ENCODE measurements at places on chromosomes 1 and 21.

- no peak for DNase-seq
These were observed 42.4 kb upstream of the C1orf198 start for GRCh38 chr1:230910755-230911117.

DNA sequence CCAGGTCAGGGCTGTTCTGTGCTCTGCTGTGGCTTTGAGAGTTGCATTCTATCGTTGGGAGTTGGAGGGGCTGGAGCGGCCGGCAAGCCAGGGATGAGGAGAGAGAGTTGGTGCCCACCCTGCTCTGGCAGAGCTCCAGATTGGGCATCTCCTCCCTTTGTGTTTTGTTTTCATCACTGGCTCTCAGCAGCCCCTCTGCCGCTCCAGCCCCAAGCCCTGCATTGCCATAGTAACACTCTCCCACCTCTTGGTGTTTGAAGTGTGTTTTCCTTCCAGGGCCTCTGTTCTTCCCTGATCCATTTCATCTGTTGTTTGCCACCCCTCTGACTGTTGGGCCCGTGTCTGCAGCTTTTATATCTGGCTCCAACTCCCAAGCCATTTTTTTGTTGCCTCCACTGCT lies 152.7 kb downstream of the URB2 start:
- no peak for DNase-seq

DNA sequence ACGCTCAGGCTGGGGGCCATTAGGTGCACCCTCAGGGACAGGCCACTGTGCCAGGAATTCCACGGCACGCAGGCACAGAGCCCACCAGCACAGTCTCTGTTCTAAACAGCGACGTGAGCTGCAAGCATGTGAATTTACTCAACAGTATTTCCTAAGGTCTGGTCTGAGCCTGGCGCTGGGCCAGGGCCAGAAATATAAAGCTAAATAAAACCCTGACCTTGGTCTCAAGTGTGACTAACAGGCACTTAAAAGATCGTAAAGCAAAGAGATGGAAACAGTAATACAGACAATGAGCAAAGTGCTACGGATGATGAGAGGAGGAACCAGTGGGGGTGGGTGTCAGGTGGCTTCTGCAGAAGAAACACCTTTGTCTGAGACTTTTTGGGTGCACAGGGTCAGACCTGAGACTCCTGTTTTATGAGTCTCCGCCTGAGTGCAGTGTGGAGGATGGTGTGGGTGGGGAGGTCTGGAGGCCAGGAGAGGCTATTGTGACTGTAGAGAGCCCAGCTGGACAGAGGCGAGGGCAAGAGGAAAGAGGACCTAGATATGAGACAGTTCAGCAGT lies 53.4 kb upstream of the EDN2 start:
- no peak for DNase-seq

GRCh38 chr1:43382027-43382779 lies 7.4 kb downstream of the MED8 start:
- DNase-seq = peak; percentile 52

GRCh38 chr21:15135867-15136629 lies 71.2 kb upstream of the NRIP1 start:
- no peak for DNase-seq

DNA sequence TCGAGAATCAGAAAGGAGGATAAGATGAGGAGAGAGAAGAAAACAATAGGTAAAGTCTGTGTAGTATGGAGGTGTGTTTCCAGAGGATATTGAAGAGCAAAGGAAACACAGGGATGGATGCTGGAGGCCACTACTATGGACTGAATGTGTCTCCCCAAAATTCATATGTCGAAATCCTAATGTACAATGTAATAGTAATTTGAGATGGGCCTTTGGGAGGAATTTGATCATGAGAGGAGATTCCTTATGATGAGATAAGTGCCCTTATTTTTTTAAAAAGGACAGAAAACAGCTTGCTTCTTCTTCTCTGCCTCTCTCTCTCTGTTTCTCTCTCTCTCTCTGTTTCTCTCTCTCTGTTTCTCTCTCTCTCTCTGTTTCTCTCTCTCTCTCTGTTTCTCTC lies 602.2 kb upstream of the ADAMTS5 start:
- no peak for DNase-seq

DNA sequence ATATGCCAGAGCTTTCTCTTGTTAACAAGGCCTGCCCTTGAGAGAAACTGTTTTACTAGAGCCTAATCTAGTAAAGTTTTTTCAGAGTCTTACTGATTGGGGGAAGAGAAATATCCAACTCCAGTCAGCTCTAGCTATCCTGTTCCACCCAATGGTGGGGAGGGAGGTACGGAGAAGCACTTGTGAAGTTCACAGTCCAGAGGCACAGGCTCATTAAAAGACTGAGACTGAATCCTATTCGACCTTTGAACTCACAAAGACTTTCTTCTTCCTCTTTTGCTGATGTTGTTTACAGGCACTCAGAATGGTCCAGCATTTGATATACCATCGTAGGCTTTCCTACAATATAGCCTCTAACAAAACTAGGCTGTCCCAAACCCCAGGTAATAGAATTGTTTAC lies 15.5 kb upstream of the SFT2D2 start:
- DNase-seq = no peak

DNA sequence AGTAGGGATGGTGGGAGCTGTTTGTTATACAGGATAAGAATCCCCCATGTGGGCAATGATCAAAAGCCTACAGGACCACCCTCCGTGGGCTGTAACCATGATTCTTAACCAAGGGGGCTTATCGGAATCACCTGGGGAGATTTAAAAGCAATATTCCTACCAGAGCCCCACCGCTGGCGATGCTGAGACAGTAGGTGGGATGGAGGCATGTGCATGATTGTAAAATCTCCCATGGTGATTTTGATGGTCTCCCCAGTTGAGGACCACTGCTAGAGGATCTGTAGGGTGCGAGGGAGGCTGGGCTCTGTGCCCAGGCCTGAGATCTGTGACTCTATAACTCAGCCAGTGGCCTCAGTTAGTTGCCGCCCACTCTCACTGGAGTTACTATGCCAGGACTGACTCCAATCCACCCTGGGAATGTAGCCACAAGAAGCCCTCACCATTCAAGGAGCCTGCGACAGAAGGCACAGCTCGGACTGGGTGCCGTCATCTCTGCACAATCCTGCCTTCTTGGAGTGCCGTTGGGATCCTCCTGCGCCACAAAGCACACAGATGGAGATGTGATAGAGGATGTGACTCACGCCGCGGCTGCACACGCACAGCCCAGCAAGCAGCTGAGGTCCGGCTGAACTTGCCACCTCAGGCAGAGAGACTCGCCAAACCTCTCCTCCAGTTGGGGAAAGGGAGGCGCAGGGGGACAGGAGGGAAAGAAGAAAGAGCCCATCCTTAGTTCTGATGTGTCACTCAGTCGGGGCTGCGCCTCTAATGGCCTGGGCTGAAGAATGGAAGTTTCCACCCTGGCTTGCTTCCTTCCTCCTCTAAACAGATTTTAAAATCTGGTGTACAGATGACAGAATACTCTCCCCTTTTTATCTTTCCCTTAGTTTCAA lies 26.5 kb downstream of the AKNAD1 start:
- peak; percentile 18 for DNase-seq

- DNase-seq = no peak
These were observed 48.9 kb upstream of the DIP2A start for GRCh38 chr21:46409641-46410406.

- DNase-seq = no peak
These were observed 22.5 kb downstream of the DPH5 start for GRCh38 chr1:101003012-101003650.

- no peak for DNase-seq
These were observed 43.1 kb upstream of the IGSF21 start for GRCh38 chr1:18064534-18064933.

- DNase-seq = no peak
These were observed 53.2 kb upstream of the CFAP126 start for GRCh38 chr1:161420763-161421455.

DNA sequence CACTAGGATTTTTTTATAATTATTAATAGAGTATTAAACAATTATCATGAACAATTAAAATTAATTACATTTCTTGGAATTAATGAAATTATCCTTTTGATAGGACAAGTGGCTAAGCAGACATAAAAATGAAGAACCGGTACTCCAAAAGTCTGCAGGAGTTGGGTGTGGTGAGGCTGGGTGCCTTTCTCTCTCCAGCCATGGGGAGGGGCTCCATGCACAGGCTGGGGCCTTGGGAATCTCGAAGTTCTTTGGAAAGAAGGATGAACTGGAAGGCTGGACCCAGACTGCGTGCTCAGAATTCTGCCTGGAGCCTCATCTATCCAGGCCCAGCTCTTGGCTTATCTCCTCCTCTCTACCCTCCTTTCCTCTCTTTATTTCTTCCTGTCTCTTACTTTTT lies 94.1 kb downstream of the ACTL8 start:
- DNase-seq = no peak

DNA sequence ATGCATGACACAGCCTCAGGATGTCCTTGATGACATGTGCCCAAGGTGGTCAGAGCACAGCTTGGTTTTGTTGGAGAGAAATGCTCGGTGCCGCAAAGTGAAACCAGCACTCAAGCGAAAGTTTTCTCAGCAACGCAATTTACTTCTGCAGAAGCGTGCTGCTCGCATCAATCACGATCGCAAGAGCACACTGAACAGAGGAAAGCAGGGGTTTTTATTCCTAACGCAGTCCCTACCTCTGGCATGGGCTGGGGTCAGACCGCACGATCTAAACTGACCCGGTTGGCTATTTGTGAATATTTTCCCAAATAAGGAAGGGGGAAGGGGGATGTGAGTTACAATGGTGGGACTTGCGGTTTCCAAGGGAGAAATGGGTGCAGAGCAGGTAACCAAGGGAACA lies 809 bp upstream of the ZNF669 start:
- DNase-seq = no peak

DNA sequence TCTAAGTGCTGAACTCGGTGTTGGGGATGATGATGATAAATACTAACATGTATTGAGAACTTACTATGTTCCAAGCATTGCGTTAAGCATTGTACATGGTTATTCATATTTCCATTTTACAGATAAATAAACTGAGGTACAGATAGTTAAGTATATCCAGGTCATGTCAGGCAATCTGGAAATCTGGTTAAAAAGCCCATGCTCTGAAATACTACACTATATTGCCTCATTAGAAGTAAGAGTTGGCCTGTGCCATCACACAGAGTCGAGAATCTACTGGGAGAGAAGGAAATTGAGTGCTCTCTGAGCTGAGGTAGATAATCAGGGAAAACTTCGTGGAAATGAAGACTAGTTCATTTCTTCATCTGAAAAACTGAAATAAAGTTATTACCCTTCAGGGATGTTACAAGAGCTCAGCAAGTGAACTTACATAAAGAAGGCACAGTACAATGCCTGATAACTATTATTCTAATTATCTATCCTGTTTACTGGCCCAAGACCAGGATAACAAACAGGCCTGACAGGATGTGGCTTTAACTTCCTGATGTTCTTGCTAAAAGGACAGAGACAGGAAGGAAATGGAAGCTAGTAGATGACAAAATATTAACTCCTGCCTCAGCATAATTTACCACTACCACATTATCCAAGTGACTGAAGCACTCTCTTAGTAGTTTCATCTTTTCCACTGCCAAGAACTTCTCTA lies 85.6 kb downstream of the EPS15 start:
- no peak for DNase-seq

- DNase-seq = no peak
These were observed 37.6 kb upstream of the BTG3 start for GRCh38 chr21:17650292-17650691.

GRCh38 chr21:32096411-32096810 lies 182.4 kb downstream of the MIS18A start:
- DNase-seq = no peak

GRCh38 chr1:112231331-112231730 lies 164.7 kb upstream of the CTTNBP2NL start:
- DNase-seq = no peak

DNA sequence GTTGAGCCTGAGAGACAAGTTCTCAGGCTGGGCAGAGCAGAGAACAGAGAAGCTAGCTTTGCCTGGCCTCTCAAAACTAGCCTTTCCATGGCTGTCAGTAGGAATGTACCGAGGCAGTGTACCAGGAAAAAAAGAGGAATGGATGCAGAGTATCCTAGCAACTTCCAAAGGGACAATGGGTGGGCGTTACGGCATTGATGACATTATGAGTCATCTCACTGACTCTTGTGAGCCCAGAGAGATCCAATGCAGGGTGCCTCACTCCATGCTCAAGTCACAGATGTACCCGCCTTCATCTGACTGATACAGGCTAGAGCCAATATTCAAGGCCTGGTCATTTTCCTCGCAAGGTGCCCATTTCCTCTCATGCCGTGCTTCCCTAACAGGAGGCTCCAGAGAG lies 51.4 kb upstream of the C8B start:
- DNase-seq = no peak

DNA sequence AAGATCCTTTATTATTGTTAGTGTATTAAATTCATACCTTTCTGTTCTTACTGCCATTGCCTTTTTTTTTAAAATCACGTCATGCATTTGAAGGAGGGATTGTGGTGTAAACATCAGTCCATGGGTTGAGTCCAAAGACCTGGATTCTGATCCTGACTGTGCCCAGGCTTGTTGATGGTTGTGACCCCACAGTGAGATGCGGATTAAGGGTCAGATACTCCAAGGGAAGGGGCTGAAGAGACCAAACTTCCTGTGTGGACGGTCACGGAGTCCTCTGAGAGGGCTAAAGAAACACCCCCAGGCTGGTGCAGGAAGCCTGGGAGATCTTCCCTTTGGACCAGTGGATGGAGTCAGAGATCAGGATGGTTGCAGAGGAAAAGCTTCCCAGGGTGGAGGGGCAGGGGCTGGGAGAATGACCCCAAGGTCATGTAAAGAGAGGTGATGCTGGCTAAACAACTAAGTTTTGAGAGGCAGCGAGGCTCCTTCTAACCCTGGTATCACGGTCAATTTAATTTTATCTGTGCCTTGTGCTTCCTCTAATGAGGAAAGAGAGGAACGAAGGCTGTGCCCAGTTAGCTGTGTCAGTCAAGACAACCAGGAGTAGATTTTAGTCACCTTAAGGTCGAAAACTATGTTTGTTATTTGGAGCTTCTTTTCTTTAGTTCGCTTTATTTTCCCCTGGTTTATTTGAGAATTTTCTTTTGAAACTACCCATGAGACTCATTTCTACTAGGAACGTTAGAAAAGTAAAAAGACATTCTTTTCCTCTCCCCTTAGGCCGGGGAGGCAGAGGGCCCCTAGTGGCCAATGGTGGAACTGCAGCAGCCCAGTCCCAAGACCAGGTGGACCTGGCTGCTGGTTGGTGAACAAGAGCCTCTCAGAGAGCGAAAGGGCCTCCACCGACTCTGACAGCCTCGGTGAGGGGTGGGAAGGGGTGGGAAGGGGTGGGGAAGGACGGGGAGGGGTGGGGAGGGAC lies 8.7 kb upstream of the GPR161 start:
- DNase-seq = peak; percentile 11

- DNase-seq = no peak
These were observed 516.7 kb downstream of the NPHP4 start for GRCh38 chr1:5475572-5475971.

- no peak for DNase-seq
These were observed 380.5 kb upstream of the PRMT6 start for GRCh38 chr1:106676021-106676420.
